ENCODE measurements at places on chromosomes 2 and 18.

GRCh38 chr2:12416600-12416999, 300.1 kb upstream of the TRIB2 start:
- DNase-seq, result no peak

DNA sequence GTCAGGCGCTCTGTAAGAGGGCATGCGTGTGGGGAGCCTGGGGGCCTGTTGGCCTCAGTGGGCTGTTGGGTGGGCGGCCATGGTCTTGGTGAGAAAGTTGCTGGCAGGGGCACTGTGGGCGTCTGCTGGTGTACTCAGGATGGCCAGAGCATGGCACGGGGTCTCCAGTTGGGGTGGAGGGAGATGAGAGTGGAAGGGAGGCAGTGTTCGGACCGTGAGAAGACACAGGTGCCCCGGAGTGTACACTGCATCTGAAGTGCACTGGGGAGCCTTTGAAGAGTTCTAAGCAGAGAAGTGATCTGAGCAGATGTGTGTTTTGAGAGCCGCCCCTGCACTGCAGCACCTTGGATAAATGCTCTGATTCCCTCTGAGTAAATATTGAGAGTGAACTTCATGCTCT, 150.8 kb downstream of the LDLRAD4 start:
- DNase-seq, result no peak

DNA sequence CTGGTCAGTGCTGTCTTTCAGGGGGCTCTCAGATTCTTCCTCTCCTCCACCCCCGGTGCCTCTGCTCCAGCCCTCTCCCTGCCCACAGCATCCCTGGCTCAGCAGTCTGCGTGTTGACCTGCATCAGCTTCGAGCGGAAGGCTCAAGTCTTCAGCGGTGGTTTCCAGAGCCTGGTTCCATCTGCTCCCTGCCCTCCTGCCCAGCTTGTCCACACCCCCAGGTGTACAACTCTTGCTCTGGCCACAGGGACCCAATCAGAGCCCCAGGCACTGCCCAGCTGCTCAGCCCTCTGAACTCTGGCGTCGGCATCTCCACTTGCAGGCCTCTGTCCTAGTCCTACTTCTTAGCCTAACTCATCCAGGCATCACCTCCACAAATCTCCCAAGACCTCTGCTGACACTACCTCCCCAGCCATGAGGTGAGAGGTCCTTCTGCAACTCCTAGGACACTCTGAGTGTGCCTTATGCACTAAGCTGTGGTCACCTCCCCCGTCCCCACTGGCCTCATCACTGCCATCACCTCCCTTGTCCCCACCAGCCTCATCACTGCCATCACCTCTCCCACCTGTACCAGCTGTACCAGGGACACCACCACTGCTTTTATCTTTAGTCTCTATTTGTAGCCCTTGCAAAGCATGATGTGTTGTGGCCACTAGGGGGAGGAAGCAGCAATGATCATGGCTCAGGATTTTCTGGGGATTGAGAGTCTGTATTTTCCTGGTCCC, 60.9 kb downstream of the EDAR start:
- DNase-seq, result peak; percentile 20

GRCh38 chr2:12612168-12612567, 104.6 kb upstream of the TRIB2 start:
- no peak for DNase-seq

DNA sequence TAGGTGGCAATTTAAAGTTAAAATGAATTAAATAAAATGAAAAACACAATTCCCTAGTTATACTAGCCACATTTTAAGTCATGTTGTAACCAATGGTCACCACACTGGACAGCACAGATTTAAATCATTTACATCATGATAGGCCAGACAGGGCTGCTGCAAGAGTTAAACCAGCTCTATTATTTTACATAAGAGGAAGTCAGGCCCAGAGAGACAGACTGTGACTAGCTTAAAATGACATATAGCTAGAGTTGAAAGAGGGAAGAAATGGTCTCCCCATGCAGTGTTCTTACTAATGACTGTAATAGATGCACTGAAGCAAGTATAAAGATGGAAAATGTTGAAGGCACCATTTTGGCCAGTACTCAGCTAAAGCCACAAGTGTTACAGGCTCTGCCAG, 69.6 kb downstream of the SLC66A3 start:
- DNase-seq, result no peak

Measured in HS-5 (cell line).